Trophoblast cell (in vitro differentiated cells and primary cell): ENCODE measurements at places on chromosomes 1 and 21.

GRCh38 chr1:74570797-74571492 lies 58.5 kb upstream of the LRRC53 start:
- no peak for DNase-seq

DNA sequence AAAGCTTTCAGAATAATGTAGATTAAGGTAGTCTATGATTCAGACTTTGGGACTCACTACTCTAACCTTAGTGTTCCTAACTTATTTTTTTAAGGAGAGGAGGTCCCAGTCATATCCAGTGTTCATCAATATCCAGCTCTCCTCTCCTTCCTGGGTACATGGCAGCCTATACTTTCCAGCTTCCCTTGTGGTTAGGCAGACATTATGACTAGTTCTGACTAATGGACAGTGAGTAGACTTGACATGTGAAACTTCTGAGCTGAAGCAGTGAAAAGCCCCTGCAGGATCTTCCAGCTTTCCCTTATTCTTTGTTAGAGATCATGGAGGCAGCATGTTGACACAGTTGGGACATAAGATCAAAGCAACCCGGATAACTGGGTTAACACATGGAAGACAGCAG lies 144.2 kb downstream of the PTPRU start:
- DNase-seq = no peak

- DNase-seq = peak; percentile 45
These were observed 710 bp downstream of the PPP2R5A start for GRCh38 chr1:212285685-212286555.

DNA sequence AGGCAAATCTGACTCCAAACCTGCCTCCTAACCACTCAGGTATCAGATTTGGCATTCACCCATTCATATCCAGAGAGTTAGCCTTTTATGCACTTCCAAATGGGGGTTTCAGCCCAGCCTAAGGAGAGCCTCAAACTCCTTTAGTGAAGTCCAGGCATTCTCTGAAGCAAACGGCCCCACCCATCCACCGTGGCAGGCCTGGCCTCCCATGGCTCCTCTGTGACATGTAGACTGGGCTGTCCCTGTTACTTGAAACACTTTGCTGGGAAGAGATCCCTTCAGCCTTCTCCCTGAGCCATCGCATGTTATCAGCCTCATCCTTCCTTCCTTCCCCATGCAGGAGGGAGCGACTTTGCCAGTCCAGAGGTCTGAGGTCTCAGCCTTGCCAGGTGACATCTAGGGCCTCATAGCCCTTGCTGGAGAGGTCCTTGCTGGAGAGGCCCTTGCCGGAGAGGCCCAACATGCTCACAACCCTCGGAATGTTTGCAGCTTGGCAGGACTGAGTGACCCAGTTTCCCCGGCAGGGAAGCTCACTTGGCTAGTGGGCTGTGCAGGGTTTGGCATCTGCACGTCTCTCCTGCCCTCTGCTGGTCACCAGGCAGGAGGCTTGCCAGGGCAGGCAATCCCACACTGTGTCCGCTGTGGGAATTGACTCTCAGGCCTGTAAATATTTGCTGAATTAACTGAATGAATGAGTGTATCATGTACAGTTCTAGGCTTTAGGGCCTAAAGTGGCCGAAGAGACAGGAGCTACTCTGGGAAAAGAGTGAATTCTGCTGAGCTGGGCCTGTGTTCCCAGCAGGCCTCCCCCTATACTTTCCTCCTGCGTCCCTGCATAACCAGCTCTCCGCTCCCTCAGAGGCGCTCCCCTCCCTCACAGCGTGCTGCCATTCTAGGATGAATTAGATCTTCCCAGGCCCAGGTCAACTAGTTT lies 26.7 kb upstream of the RBM15 start:
- DNase-seq = peak; percentile 78

GRCh38 chr1:229485318-229485717 lies 22.8 kb downstream of the NUP133 start:
- no peak for DNase-seq

GRCh38 chr1:175687622-175688415 lies 55.6 kb downstream of the TNR start:
- no peak for DNase-seq

GRCh38 chr1:14742181-14742980 lies 143.9 kb downstream of the KAZN start:
- peak; percentile 95 for DNase-seq

- no peak for DNase-seq
These were observed 1.5 kb downstream of the RGS18 start for GRCh38 chr1:192159781-192160180.

DNA sequence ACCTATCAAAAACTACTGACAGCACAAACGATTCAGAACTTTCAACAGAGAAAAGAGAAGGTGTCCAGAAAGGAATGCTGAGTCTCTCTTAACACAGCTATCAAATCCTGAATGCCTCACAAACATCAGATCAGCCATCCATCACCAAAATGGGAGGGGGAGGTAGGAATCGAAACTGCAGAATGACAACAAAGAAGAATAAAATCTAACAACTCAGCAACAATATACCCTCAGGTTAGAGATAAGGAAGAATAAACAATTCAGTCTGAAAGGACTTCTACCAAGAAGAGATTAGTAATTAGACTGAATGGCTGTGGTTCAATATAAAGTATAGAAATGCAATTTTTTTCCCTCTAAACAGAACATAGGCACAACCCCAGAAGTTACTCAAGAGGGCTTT lies 94.4 kb downstream of the RERE start:
- DNase-seq = no peak

DNA sequence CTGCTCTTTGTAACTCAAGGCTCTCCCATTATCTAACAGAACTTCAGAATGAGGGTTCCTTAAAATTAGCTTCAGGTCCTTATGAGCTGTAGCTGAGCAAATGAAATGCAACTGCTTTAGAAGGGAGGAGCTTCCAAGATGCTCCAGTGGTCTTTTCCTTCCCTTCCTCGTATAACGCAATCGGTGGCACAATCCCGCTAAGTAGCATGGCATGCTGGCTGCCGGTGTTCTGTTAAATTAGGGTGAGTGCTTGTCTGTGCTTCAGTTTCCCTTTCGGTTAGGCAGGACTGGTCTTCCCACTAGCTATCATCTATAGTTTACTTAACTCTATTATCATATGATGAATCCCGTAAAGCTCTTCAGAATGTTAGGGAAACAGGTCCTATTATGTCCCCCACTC lies 917 bp downstream of the KIAA0040 start:
- no peak for DNase-seq

DNA sequence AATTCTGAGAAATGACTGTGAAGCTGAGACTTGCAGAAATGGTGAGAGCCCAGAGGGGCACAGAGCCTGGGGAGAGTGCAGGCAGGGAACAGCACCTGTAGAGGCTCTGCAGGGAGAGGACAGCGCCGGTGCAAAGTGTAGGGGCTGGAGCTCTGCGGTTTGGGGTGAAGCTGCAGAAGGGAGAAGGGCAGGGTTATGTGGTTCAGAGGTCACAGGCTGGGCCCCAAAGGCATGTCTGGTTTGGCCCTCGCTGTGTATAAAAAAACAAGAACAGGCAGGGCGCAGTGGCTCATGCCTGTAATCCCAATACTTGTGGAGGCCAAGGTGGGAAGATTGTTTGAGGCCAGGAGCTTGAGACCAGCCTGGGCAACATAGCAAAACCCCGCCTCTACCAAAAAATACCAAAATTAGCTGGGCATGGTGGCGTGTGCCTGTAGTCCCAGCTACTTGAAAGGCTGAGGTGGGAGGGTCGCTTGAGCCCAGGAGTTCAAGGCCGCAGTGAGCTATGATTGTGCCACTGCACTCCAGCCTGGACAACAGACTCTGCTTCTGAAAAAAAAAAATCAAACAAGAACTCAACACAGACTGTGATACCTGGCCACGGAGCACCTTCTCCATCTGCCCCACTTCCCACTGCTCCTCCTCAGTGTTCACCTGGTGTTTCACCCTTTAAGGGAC lies 29.1 kb downstream of the SERINC2 start:
- no peak for DNase-seq
